Stimulated activated CD8-positive, alpha-beta memory T cell treated with anti-CD3 and anti-CD28 coated beads, Interleukin-15, amount 100 ng/mL, for 24 hours (primary cell): ENCODE measurements at places on chromosomes 2 and 18.

DNA sequence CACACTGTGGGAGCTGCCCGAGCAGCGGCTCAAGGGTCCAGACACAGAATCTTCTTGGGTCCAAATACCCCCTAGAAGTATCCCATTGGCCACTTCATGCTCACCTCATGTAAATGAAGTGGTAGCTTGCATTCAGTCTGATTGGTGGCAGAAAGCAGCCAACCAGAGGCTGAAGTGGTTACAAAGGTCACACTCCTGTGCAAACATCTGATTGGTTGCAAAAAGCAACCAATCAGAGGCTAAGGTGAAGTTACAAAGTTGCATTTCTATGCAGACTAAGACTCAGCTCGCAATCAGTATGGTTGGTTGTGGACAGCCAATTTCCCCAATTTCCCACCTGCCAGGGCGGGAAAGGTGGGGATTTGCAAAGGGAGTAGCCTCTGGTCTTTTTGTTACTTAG is 94.3 kb downstream of the DGKD start:
- DNase-seq, result no peak

GRCh38 chr2:180742801-180743200 is 237.6 kb upstream of the UBE2E3 start:
- no peak for DNase-seq

DNA sequence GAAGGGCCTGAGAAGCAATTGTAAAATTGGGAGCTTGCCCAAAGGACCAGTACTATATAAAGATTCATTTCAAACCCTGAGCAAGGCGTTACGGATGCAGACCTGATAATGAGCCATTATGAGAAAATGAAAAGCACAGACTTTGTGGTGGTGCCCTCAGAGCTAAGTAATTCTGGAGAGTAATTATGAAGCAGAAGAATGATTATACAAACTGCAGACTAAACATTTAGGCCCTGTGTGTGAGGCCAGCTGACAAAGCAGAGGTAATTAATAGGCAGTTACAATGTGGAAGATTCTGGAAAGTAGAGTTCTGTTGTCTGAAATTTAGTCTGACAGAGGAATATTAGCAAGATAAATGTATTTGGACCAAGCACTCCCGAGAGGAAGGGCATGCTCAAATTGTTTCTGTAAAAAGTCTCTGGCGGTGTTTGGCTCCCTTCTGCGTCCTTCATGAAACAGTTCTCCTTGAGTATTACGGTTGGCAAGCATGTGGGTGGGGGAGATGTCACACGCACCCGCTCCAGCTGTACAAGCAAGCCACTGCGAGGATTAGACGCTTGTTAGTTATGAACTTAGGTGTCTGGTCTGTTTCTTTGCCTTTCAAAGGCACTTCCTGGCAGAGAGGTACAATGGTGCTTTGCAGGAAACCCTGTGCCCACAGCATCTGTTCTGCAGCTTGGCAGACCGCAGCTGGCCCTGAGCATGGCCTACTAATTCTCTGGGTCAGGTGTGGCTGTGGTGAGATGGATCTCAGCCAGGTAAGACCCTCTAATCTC is 45.5 kb downstream of the CDC42EP3 start:
- no peak for DNase-seq

GRCh38 chr2:167424803-167425755 is 536.8 kb downstream of the XIRP2 start:
- DNase-seq, result no peak

DNA sequence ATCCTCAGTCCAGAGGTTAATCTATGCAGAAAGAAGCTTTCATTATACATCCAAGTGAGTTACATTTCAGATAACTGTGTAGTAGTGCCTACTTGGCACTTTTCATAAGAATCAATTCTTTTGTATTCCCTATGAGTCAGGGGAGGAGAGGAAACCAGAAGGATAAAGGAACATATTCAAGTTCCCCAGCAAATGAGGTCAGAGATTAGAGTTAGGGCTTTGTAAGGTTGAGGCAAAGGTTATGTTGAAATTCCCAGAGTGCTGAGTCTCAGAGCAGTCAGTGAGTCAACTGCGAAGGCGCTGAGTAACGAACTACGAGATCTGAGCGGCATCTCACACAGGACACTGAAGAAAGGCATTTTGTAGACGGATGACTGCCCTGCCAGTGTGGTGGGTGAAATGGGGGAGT is 25.1 kb upstream of the ME2 start:
- no peak for DNase-seq

GRCh38 chr2:172256886-172257285 is 154.2 kb upstream of the DLX2 start:
- DNase-seq, result no peak

GRCh38 chr2:213238753-213239495 is 45.3 kb upstream of the SPAG16 start:
- DNase-seq, result no peak

DNA sequence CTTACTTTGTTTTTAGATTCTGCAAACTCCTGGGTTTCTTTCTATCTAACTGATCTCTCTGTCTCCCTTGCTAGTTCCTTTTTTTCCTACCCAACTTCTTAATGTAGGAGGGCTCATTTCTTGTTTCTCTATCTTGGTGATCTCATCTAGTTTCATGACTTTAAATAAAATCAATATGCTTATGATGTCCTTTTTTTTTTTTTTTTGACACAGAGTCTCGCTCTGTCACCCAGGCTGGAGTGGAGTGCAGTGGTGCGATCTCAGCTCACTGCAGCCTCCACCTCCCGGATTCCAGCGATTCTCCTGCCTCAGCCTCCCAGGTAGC is 42.2 kb upstream of the IL1RL1 start:
- no peak for DNase-seq

GRCh38 chr2:43389581-43390466 is 163.4 kb upstream of the ZFP36L2 start:
- no peak for DNase-seq

DNA sequence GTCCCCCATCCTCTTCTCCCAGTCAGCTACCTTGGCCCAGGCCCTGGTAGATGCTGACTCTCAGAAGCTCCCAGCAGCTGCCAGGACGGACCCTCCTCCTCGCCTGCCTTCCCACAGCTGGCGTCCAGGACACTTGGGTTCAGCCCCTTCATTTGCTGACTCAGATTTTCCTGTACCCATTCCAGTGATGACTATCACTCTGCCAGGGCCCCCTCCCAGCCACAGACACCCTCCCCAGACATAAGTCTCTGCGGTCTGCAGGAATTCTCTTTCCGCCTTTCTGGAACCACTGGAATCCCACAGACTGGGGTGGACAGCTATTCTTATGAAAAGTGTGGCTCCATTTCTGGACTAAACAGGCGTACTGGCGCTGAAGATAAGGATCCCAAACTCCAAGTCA is 260.3 kb upstream of the EPAS1 start:
- DNase-seq, result no peak

DNA sequence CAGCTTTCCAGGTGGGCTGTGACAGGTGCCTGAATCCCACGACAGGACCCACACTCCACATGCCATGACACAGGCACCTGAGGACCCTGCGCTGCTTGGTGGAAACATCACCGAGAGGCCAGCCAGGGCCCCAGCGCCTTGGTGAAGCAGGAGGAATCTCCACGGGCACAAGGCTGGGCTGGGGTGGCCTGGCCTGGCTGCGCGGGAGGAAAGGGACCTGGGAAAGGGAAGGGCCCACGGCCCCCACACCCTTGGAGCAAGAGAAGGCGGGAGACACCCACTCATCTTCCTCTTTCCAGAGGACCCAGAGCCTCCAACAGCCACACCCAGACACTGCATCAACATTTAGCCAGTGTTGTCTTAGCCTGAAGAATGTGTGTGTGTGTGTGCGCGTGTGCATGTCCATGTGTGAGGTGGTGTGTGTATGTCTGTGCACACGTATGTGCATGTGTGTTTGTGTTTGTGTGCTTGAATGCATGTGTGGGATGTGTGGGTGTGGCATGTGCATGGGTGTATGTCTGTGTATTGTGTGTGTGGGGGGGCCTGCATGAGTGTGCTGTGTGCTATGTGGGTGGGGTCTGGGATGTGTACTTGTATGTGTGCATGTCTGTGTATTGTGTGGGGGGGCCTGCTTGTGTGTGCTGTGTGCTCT is 6.3 kb upstream of the OTOS start:
- DNase-seq, result no peak

- peak; percentile 8 for DNase-seq
Observed at GRCh38 chr2:236512902-236513435, 56.7 kb upstream of the ACKR3 start.

- no peak for DNase-seq
Observed at GRCh38 chr18:31102941-31103340, 720 bp upstream of the DSC2 start.

- DNase-seq, result no peak
Observed at GRCh38 chr2:48272199-48272598, 257.8 kb upstream of the STON1 start.
